ENCODE measurements at places on chromosomes 1 and 21. TPM values are rescaled to one million over a fixed set of nuclear protein-coding genes. Genes with fewer than 3 reads are reported as not detected.

Gene CRB1
- total RNA-seq = 0.13 TPM

Gene GJA9
- not detected for total RNA-seq

Gene PODN
- 0.13 TPM for total RNA-seq

Gene FMO5
- total RNA-seq = 0.16 TPM

Gene KCNJ9
- not detected for total RNA-seq

Gene TCHHL1
- total RNA-seq = not detected

Gene PGBD2
- 2.3 TPM for total RNA-seq

Gene TESK2
- 1.6 TPM for total RNA-seq

Gene ANXA9
- 1.3 TPM for total RNA-seq

Gene FGR
- not detected for total RNA-seq

Gene LRRC53
- total RNA-seq = not detected

Gene GABRD
- total RNA-seq = not detected

Gene KCNH1
- total RNA-seq = 4.9 TPM

Gene ARHGEF16
- 8.6 TPM for total RNA-seq

Gene SPAG17
- under 0.01 TPM for total RNA-seq

Gene ATAD3C
- 1.6 TPM for total RNA-seq

Gene IVL
- total RNA-seq = not detected

Gene GPR25
- 0.33 TPM for total RNA-seq

Gene WDR47
- total RNA-seq = 11.9 TPM

Measured in mesangial cell (primary cell).